Fibroblast of villous mesenchyme (primary cell): ENCODE measurements at places on chromosomes 7 and 10. TPM values are rescaled to one million over a fixed set of nuclear protein-coding genes. Genes with fewer than 3 reads are reported as not detected.

ETV1 gene
- total RNA-seq: 9.3 and 11.7 TPM in 2 replicates

DNA sequence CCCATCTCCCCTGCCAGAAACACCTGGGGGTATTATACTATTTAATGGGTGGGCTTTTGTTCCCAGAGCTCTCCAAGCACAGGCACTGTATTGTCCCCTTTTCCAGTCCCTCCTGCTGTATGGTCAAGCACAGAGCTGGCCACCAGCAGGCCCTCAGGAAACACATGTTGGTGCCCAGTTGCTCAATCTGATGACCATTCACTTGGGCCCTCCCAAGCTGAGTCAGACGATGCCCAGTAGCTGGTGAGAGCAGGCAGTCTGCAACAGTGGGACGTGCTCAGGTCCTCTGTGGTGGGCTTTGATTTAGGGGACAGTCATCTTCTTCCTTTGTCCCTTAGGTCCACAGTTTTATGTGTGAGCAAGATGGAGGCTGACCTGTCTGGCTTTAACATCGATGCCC, 11.8 kb downstream of the SFXN2 start:
- no peak for DNase-seq

- peak; percentile 77 for DNase-seq
These were observed 1.1 kb downstream of the TTYH3 start for GRCh38 chr7:2632733-2633537.

- no peak for DNase-seq
These were observed 31.7 kb downstream of the GALNTL5 start for GRCh38 chr7:151987748-151988529.

GRCh38 chr10:124959564-124959963, 17.6 kb downstream of the ZRANB1 start:
- no peak for DNase-seq
